ENCODE measurements at places on chromosomes 4 and X.

- DNase-seq: no peak
Observed at GRCh38 chr4:7371210-7371941, 63.4 kb downstream of the PSAPL1 start.

GRCh38 chr4:43357252-43357974 lies 464.9 kb downstream of the GRXCR1 start:
- no peak for DNase-seq

GRCh38 chrX:12339921-12340320 lies 201.6 kb downstream of the FRMPD4 start:
- no peak for DNase-seq

DNA sequence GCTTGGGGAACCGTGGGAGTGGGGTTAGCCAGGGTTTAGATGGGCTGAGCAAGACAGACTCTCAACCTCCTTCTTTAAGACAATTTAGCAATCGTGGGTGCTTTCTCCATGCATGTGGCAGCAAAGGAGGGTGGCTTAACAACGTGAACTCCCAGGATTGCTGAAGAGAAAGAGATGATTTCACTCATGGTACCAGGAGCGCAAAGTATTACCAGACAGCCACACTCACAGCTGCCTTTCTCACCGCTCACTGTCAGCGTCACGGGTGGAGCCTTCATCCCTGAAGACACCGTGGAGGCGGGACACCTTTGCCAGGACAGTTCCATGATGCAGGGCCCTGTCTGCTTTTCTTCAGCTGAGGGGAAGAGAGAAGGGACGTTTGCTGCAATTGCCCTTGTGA lies 212.5 kb upstream of the PSAPL1 start:
- DNase-seq: no peak

GRCh38 chrX:96987228-96987627 lies 103.5 kb downstream of the RPA4 start:
- DNase-seq: peak; percentile 5

DNA sequence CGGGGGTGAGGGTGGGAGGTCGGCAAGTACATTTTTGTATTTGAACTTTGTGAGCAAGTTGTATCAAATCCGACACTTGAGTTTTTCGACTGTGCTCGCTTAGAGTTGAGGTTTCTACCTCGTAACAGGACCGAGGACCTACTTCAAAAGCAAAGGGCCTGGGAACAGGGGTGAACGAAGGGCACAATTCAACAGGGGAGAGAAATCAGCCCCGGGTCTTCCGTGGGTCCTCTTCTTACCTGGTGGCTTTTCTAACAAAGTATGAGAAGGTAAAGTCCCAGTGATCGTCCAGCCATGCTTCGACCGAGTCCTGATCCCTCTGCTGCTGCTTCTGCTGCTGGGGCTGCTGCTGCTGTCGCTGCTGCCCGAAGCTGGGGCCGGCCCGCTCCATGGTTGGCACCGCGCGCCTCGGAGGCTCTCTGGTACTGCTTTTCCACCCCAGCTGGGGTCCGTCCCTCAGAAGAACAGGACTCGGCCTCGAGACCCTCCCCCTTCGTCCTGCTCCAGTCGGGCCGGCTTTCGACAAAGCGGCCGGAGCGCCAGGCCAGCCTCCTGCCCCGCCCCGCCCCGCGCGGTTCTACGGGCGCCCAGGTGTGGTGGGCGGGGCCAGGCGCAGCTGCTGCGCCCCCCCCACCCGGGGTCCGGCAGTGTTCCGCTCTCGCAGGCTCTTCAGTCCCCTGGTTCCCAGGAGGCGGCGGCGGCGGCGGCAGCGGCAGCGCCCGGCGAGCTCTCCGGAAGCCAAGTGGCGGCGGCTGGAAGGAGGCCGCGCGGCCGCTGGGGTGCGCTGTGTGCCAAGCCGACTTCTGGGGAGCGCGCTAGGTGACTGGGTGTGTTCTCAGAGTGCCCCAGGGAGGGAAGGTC lies at the start of gene PDE5A:
Gene PDE5A, minus strand, starts transcription at position 524 of the 861 bp plus-strand sequence. Its CDS starts 133 bp downstream, at position 391.
- peak; percentile 91 for DNase-seq

- DNase-seq: no peak
Observed at GRCh38 chr4:161893566-161893965, 270.2 kb downstream of the FSTL5 start.

Data from epithelial cell of esophagus (primary cell).